MM.1S (cell line): ENCODE measurements at places on chromosomes 7 and 10.

DNA sequence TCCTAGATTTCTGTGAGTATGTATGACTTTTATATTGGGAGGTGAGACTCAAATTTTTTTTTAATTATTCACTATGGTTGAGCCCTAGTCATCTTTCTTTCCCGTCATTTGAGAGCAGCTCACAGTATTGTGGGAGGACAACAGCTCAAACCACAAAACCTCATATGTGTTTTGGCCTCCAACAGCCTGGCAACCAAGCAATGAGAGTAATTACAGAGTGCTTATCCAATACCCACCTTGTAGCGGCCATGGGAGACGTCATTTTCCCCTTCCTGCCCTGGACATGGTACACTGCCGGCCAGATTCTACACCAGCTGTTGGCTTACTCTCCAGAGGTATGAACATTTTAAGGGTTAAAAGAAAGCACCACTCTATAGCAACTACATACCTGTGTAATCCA, 49.1 kb downstream of the DOCK4 start:
- DNase-seq = no peak

DNA sequence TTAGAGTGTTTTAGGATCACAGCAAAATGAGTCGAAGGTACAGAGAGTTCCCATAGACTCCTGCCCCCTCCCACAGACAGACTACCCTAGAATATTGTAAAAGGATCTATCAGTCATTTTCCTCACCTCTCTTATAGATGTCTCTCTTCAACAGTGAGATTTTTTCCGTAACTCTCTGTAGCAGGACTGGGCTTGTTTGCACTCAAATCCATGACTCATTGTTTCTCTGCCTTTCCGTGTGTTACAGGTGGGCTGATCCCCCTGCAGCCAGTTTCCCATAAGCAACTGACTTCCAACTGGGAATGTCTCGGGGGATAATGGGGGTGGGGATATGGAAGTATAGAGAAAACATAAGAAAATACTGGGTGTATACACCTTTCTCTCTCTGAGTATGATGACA, 921.0 kb downstream of the GATA3 start:
- DNase-seq = no peak

GRCh38 chr10:48507933-48508790, 96.7 kb downstream of the ARHGAP22 start:
- DNase-seq = no peak

DNA sequence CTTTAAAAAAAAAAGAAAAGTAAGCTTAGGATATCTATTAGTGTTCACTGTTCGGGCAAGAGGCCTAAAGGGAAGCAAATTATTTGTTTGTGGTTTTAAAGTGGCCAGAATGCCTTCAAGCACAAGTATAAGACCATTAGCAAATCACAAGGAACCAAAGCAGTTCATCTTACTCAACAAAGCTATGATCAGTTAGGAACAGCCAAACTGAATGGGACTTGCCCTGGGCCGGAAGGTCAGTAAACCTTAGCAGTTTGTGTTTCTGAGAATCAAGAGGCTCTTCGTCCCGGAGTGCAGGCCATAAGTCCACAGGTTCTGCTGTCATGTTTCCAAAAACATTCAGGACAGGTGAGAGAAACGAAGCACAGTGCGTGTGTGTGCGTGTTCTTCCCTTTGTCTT, 4.5 kb downstream of the FBXW4 start:
- no peak for DNase-seq

- no peak for DNase-seq
These were observed 115.3 kb downstream of the ST7 start for GRCh38 chr7:117068511-117069145.

DNA sequence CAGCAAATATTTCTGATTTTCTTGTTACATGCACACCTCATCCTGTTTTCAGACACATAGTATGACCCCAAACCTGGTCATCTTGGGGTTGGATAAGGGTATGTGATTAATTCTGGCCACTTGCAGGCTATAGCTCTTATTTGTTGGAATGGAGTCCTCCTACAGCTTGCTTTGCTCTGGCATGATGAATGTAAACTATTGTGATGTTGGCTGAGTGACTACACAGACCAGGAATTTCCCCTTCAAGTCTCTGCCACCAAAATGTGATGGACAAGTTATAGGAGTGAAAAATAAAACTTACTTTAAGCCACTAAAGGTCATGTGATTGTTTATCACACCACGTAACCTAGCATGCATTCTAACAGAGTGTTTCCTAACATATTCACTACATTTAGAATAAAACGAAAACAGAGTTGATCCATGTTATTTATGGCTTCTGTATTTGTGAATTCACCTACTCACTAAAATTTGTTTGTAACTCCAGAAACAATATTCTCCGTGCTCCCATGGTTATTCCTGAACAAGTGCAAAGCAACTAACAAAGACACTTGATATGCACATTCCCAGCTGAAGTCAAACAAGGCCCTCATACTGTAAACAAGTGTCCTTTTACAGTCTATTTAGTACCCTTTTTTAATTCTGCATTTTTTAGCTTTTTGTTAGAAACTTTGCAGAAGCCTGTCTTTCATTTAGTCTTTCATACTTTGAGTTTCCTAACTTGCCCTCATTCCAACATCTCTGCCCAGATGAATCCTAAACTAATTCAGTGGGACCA, 599.2 kb upstream of the PCDH15 start:
- DNase-seq = no peak

DNA sequence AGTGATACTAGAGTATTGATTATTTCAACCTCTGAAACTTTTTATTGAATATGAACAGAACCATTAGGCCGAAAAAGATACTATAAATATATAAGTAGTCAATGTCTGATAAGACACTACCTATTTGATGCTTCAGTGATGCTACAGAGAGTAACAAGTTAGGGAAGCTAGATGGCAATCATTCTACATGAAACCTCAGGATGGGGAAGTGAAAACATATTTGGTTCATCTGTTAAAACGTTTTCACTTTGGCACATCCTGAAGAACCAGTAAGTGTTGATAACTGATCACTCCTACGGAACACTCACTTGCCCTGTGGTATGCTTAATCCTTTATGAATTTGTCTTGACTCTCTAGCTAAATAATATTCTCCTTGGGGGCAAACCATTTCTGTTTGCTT, 1064.9 kb downstream of the NXPH1 start:
- peak; percentile 41 for DNase-seq

- DNase-seq = peak; percentile 59
These were observed 186.1 kb downstream of the BMPER start for GRCh38 chr7:34091321-34091917.

DNA sequence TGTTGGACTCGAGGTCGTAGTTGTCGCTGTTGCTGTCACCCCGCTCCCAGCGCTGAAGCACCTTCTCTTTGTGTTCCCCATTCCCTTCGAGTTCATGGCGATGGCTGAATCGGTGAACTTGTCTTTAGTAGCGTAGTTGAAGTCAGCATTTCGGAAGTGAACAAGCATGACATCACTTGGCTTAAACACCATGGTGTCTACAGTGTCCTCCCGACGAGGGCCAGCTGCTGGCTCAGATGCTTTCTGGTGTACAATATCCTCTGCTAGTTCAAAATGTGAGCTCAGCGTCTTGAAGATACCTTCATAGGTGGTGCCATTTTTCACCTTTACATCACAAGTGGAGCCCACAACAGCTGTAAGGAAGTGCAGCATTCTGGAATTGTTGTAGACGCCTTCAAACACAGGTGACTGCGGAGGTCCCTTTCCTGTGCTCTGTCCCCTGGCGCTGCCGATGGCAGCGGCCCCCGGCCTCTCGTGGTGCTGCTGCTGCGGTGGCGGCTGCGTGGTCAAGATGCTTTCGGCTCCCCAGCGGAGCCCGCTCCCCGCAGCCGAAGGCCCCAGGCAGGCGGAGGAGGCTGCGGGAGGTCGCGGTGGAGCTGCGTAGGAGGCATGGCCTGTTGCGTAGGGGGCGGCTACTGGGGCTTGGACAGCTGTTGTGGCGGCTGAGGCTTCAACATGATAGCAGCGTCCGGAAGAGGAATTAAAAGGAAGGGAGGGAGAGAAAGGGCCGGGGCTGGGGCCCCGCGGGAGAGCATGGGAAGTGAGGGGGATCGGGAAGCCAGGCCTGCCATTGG, 59.3 kb downstream of the ANKMY2 start:
- no peak for DNase-seq

- DNase-seq = no peak
These were observed 143.1 kb downstream of the NPY start for GRCh38 chr7:24427048-24427447.

DNA sequence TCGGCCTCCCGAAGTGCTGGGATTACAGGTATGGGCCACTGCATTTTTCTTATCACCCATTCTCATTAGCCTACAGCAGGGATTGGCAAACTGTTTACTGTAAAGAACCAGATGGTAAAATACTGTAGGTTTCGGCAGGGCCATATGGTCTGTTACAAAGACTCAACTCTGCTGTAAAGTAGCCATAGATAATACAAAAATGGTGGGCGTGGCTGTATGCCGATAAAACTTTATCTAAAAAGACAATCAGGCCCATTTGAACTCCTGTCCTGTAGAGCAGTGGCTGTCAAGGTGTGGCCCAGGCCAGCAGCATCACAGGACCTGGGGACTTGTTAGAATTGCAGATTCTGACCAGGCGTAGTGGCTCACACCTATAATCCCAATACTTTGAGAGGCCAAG, 134.3 kb downstream of the CUX1 start:
- DNase-seq = no peak

- peak; percentile 11 for DNase-seq
These were observed 176.3 kb downstream of the CDK14 start for GRCh38 chr7:90772410-90772809.

DNA sequence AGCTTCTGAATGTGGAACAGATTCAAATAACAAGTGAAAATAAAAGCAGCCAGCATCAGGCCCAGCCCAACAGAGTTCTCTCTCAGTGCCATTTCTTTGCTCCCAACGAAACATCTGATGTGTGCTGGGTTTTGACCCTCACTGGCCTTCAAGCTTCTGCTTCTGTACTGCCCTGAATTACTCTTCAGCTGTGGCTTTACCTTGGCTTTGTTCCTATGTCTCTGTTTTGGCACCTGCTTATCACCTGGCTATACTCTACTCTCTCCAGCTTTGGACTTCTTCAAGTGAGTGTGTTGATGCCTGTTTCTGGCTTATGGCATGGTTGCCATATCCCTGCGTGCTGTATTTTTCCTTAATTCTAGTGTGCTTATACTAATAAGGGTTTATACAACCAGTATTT, 768.3 kb downstream of the SORCS1 start:
- no peak for DNase-seq

- DNase-seq = no peak
These were observed 132.5 kb downstream of the GRID1 start for GRCh38 chr10:86234107-86234506.

DNA sequence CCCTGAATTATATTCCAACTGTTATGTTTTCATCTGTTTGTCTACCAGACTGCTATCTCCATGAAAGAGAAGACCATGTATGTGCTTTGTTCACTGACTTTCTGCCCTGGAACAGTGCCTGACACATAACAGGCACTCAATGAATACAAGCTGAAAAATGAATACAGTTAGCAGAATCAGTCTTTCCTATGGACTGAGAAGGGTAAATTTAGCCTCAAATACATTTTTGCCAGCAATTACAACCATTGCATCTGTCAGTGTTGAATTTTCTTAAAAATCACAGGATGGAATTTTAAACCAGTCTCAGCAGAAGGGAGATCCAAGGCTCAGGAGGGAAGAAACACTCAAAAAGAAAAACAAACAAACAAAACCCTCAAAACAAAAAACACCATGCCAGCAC, 1018.1 kb downstream of the XPNPEP1 start:
- no peak for DNase-seq
